BJ (cell line): ENCODE measurements at places on chromosomes 4 and X. TPM values are rescaled to one million over a fixed set of nuclear protein-coding genes. Genes with fewer than 3 reads are reported as not detected.

- no peak for DNase-seq
Observed at GRCh38 chr4:124954046-124954445, 241.5 kb upstream of the ANKRD50 start.

DNA sequence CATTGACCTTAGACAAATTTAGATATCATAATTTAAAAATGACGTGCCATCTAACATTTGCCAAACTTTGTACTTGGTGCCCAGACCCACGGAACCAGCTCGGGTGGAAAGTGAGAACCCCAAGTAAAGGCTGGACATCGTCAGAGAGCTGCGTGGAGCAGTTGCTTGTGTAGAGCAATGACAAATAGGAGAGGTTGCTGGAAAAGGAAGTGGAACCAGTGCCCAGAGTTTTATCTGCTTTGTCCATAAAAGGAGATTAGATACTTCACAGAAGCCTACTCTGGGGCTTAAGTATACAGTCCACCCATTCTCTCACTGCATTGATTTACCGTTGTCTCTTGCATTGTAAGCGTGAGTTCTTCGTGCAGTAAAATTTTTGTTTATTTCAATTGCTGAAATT, 5.4 kb upstream of the TBC1D1 start:
- DNase-seq: no peak

DNA sequence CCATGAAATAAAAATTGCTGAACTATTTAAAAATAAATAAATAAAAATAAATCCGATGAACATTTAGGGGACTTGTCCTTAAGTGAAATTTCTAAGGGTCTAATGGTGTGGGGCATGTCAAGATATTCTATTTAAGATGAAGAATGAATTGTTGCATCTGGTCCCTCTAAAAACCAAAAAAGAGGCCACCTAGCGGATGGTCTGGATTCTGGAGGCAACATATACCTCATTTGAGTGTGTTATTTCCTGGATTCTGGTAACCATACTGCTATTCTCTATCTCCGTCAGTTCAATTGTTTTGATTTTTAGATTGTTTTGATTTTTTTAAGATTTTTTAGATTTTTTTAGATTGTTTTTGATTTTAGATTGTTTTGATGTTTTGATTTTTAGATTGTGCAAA, 28.3 kb downstream of the AGTR2 start:
- no peak for DNase-seq

DNA sequence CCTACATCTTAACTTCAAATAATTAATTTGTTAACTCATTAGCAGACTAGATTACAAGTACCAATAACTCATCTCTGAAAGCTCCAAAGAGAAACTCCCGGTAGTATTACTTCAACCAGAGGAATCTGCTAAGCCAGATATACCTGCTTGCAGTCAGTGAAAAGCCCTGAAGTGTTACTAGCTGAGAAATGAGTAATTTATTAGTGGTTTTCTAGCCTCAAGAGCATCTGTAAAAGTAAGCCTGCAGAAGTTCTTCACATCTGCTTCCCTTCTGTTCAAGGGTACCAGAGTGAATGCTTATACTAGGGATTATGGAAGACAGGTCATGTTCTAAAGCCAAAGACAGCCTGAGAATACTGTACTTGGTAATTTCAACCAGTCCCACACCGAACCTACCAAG, 34.7 kb downstream of the IRS4 start:
- no peak for DNase-seq

GRCh38 chrX:13109817-13110216, 65.4 kb upstream of the FAM9C start:
- no peak for DNase-seq

GRCh38 chr4:167956676-167957075, 135.7 kb upstream of the ANXA10 start:
- no peak for DNase-seq

- no peak for DNase-seq
Observed at GRCh38 chr4:55447108-55447708, 51.5 kb downstream of the TMEM165 start.

DNA sequence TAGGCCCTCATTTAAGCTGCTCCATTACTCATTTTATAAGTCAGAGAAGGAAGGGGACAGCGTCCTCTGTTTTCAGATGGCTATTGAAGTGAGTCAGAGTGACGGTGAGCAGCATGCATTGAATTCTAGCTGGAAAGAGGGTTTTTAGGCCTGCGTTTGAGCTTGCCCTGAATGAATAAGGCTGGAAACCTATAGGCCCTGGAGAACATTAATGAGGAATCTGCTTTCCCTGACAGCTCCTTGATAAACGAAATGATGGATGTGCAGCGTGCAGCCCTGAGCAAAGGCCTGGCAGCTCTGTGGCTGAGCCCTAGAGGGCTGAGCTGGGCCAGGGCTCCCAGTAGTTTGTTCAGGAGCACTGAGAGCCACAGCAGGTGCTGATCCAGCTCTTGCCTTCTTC, 33.4 kb downstream of the TBL1X start:
- DNase-seq: no peak

DNA sequence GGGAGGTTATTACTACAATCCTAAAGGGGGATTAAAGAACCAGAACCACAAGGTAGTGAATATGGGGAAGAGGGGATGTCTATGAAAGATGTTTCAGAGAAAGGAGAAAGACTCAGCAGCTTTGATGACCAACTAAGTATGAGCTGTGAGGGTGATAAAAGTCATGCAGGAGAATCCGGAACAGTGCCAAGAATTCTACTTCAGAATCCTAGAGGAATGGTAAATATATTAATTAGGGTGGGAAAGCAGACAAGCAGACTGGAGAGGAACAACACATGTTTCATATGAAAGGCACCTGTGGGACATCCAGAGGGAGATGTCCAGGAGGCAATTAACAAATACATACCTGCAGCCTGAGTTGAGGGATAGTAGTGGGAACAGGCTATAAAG, 642.2 kb upstream of the DIPK2B start:
- no peak for DNase-seq

FREM3 gene
- polyA plus RNA-seq: not detected in 2 replicates

CT45A9 gene
- not detected in 2 replicates for polyA plus RNA-seq

TMPRSS11B gene
- not detected in 2 replicates for polyA plus RNA-seq

CCDC120 gene
- polyA plus RNA-seq: 0.49 and 0.96 TPM in 2 replicates

TCEAL4 gene
- 28.6 and 44.1 TPM in 2 replicates for polyA plus RNA-seq

MTTP gene
- not detected in 2 replicates for polyA plus RNA-seq

PAK3 gene
- polyA plus RNA-seq: 0.16 TPM in 2 replicates
